ENCODE measurements at places on chromosomes 6 and 20.

GRCh38 chr20:3248993-3249347, 10.0 kb upstream of the SLC4A11 start:
- no peak for DNase-seq

DNA sequence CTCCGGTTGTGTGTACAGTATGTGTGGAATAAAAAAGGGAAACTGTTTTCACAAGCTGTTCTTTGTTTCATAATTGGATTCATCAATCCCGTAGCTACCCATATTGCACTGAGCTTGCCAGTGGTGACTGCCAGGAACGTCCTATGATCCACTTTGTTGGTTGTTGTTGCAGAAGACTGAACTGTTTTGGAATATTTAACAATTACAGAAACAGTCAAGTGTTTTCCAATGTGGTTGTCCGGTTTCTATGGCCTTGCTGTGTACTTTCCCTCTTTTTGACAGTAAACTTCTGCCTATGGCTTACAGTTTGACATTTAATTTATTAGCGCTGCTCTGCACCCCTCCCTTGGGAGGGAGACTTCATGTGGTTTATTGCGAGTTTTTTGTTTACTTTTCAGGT, 141.2 kb downstream of the DTNBP1 start:
- DNase-seq: no peak

DNA sequence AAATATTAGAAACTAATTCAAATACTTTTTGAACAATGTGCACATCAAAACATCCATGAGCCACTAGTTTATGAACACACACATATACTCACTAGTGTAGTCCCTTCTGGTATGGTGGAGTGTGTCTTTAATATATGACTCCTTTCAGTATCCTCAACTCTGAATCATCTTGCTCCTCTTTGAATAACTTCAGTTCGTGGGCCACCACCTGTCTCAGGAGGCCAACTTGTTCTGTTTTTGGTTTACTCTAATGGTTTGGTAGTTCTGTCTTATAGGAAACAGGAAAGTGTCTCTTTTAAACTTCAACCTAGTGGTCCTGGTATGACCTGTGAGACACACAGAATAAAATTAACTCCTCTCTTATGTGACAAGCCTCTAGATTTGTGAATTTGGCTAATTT, 55.6 kb downstream of the ZNF292 start:
- no peak for DNase-seq

- DNase-seq: no peak
Measured at GRCh38 chr6:128516514-128516898, 3.9 kb downstream of the PTPRK start.
